Stimulated activated CD4-positive, alpha-beta T cell treated with anti-CD3 and anti-CD28 coated beads, TNF-alpha, amount 100 ng/mL, for 4 hours (primary cell): ENCODE measurements at places on chromosomes 4 and X.

DNA sequence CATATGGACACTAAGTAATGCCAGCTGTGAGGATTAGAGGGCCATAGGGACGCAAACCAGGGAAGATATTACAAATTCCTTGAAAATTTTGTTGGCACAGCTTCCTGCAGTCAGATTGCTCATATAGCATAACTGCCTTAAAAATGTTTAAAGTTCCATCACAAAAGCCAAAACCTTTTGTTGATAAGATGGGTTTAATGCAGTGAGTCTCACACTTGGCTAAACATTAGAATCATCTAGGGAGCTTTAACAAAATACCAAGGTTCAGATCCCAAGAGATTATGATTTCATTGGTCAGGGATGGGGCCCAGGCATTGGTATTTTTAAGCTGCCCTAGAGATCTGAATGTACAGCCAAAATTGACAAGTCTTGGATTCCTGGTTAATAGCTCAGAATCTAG, 376.5 kb upstream of the MAD2L1 start:
- no peak for DNase-seq

DNA sequence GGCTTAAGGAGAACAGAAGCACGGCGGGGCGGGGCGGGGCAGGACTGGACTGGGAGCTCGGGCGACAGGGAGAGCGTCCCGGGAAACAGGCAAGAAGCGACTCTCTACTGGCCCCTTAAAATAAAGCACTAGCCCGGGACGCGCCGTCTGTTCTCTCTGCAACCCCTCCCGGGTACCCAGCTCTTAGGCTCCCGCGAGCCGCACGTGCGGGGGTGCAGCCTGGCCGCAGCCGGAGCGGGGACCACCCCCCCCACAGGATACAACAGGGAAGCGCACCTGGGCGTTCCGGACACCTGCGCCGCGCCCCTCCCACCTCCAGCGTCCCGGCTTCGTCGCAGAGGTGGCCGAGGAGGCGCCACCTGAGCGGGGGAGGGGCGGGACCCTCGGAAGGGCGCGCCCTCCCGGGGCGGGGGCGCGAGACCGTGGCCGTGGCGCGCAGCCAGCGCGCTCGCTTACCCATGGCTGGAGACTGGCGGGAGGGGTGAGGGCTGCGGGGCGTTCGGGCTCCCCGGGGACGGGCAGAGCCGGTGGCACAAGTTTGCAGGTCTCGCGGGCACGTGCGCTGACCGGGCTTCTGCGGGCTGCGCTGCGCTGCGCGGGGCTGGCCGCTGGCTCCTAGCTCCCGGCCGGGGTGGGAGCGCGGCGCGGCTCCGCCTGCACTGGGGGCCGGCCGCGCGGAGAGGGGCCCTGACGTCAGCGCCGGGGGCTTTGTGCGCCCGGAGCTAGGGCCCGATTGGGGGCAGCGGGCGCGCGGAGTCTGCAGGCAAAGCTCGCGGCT, 91.5 kb downstream of the GEMIN8 start:
- DNase-seq: no peak

GRCh38 chr4:15270201-15270600, 157.6 kb upstream of the C1QTNF7 start:
- no peak for DNase-seq

DNA sequence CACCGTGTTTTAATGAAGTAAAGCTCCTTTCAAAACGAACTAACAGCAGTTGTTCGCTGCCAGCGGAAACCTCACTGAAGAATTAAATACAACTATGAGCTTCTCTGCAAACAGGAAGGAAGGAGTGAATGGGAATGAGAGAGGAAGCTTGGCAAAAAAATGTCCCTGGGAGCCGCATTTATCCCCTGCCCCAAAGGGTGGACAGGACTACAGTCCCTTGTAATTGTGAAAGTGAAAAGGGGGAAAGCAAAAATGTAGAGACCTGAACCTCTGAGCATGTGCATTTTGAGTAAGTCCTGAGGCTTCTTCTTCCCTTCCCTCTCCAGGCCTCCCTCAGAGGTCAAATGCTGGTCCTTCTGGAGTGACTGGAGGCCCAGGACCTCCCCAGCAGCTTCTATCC, 53.8 kb upstream of the BMP2K start:
- no peak for DNase-seq

DNA sequence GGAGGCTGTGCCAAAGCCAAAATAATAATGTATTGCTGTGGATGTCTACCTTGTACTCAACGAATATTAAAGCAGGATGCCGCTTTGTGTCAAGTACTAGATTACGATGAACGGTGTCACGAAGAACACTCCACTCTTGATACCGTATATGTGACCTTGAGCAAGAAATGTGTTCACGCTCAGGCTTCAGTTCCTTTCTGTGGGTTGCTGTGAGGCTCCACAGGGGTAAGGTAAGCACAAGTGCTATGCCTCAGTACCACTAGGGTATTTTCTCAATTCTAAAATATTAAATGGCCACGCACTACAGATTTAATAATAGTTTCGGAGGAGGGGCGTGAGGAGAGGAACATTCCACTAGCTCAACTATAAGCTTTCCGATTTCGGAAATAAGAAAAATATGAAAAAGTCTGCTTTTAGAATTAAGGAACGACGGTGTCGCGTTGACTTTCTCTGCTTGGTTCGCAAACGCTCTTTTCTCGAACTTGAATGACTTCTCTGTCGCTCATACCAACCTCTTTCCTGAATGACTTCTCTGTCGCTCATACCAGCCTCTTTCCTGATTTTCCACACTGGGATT, 607 bp upstream of the SCOC start:
- no peak for DNase-seq

DNA sequence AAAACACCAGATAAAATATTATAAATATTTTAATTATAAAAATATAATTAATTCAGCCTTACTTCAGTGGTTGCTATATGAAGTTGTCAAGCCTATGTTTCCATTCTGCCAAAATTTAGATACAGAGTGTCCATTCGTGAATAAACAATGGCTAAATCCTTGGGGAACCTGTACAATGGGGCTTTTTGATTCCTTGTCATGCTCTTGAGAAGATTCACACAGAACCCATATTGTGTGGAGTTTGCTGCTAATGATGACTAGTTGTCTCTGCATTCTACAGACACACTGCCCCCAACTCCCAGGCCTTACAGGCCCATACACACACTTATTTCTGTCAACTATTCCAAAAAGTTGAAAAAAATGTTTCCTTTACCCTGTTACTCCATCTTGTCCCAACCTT, 33.4 kb upstream of the MAGEC2 start:
- no peak for DNase-seq

GRCh38 chr4:2930758-2931511, 32.3 kb downstream of the NOP14 start:
- no peak for DNase-seq

GRCh38 chrX:16589826-16590225, 60.1 kb upstream of the S100G start:
- no peak for DNase-seq

DNA sequence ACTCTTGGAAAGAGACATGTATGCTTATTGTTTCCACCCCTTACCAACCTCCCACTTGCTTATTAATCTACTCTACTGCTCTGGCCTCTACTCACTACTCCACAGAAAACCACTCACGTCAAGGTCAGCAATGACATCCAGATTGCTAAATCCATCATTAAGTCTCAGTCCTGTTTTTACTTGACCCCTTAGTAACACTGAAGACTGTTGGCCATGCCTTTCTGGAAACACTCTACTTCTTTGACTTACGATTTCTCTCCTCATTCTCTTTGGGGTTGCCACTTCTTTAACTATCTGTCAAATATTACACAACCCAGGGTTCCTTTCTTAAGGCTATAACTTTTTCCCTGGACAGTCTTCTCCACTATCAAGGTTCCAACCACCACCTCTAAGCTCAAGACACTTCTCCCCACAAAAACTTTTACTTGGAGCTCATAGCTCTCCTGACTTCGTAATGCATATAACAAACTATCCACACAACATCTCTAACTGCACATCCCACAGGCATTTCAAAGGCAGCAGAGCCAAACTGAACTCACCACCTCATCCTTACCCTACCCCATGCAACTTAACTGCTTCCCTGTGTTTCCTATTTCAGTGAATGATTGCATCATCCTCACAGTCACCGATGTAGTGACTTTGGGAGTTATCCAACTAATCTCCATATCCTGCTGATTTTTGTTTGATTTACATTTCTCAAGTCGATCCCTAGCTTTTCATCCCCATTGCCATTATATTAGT, 15.8 kb upstream of the MAGEA4 start:
- DNase-seq: no peak
